Stimulated activated CD8-positive, alpha-beta memory T cell treated with anti-CD3 and anti-CD28 coated beads, Interleukin-15, amount 100 ng/mL, for 24 hours (primary cell): ENCODE measurements at places on chromosomes 11 and 22.

DNA sequence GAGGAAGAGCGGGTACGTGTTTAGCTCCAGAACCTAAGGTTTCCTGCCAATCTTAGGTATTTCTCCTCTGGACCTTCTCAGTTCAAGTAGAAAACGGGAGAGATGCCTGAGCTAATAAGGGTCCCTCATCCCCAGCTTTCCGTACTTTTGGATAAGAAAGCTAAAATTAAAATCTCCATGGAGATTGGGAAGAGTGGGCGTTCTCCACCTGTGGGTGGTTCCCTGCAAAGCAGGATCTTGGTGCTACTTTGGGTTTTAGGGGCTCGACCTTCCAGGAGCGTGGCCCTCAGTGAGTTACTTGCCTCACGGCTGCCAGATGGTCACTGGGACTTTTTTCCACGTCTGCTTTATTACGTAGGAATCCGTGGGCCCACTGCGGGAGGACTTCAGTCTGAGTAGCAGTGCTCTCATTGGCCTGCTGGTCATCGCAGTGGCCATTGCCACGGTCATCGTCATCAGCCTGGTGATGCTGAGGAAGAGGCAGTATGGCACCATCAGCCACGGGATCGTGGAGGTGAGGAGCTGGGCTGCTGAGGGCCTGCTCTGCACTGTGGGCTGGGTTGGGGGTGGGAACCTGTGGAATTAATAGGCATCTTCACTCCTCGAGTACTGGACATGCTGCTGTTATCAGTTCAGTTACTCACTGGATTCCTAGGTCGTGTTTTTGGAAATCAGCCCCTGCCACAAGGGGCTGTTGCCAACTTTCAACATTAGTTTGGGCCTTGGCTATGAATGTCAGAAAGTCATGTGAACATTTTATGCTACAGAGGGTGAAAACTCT lies 17.8 kb upstream of the ST14 start:
- DNase-seq, result no peak

- DNase-seq, result no peak
Measured at GRCh38 chr22:39363751-39364515, 14.1 kb downstream of the SYNGR1 start.

GRCh38 chr22:42983470-42983869 lies 31.5 kb downstream of the PACSIN2 start:
- DNase-seq, result no peak

- DNase-seq, result no peak
Measured at GRCh38 chr22:37164505-37164887, 14.8 kb upstream of the IL2RB start.

DNA sequence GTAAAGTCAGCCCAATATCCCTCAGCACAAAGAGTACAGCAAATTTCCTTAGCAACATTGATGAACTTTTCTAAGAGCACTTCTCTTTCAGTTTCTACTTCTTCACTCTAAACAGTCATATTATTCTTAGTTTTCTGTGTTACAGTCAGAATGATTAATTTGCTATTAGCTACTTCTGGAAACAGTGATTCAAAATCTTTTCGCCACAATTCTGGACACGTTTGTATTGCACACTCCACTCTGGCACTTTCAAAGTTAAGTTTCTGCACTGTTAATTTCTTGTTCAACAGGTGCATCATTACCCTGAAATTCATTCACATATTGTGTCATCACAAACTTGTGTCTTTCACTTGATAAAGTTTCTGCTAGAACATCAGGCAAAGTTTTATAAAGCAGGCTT lies 22.5 kb downstream of the ABTB2 start:
- DNase-seq, result no peak

- no peak for DNase-seq
Measured at GRCh38 chr11:83773950-83774880, 488.0 kb upstream of the CCDC90B start.

GRCh38 chr22:45864959-45865476 lies 111.9 kb downstream of the WNT7B start:
- no peak for DNase-seq

- no peak for DNase-seq
Measured at GRCh38 chr11:46360878-46361277, 13.6 kb downstream of the DGKZ start.
